ENCODE measurements at places on chromosomes 1 and 21.

- DNase-seq, result no peak
Observed at GRCh38 chr21:29056005-29056404, 17.4 kb downstream of the CCT8 start.

DNA sequence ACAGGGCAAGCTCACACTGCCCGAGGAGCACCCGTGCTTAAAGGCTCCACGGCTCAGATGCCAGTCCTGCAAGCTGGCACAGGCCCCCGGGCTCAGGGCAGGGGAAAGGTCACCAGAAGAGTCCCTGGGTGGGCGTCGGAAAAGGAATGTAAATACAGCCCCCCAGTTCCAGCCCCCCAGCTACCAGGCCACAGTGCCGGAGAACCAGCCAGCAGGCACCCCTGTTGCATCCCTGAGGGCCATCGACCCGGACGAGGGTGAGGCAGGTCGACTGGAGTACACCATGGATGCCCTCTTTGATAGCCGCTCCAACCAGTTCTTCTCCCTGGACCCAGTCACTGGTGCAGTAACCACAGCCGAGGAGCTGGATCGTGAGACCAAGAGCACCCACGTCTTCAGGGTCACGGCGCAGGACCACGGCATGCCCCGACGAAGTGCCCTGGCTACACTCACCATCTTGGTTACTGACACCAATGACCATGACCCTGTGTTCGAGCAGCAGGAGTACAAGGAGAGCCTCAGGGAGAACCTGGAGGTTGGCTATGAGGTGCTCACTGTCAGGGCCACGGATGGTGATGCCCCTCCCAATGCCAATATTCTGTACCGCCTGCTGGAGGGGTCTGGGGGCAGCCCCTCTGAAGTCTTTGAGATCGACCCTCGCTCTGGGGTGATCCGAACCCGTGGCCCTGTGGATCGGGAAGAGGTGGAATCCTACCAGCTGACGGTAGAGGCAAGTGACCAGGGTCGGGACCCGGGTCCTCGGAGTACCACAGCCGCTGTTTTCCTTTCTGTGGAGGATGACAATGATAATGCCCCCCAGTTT is 1.3 kb downstream of the CELSR2 start:
- no peak for DNase-seq

DNA sequence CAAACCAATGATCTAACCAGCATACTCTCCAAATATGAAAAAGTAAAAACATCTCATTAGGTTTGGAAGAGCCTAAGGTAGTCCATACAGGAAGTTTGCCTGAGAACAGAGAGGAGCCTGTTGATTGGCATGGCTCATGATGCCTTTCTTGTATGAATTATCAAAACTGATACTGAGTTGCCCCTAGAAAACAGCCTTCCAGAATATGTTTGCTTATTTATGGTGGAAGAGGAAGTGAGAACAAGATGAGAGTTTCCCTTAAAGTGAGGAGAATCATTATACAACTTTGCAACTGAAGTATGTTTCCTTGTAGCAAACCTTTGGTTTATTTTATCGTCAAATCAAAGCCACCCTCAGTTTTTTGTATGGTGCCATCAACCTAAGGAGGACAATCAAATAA is 23.8 kb upstream of the KIAA1614 start:
- DNase-seq, result no peak

- DNase-seq, result no peak
Observed at GRCh38 chr1:54609301-54609921, 13.9 kb downstream of the FAM151A start.

- no peak for DNase-seq
Observed at GRCh38 chr1:145846201-145846612, 777 bp downstream of the NUDT17 start.

- DNase-seq, result no peak
Observed at GRCh38 chr21:34983680-34984086, 65.4 kb downstream of the RUNX1 start.

- no peak for DNase-seq
Observed at GRCh38 chr1:158840236-158840635, 9.1 kb downstream of the MNDA start.

DNA sequence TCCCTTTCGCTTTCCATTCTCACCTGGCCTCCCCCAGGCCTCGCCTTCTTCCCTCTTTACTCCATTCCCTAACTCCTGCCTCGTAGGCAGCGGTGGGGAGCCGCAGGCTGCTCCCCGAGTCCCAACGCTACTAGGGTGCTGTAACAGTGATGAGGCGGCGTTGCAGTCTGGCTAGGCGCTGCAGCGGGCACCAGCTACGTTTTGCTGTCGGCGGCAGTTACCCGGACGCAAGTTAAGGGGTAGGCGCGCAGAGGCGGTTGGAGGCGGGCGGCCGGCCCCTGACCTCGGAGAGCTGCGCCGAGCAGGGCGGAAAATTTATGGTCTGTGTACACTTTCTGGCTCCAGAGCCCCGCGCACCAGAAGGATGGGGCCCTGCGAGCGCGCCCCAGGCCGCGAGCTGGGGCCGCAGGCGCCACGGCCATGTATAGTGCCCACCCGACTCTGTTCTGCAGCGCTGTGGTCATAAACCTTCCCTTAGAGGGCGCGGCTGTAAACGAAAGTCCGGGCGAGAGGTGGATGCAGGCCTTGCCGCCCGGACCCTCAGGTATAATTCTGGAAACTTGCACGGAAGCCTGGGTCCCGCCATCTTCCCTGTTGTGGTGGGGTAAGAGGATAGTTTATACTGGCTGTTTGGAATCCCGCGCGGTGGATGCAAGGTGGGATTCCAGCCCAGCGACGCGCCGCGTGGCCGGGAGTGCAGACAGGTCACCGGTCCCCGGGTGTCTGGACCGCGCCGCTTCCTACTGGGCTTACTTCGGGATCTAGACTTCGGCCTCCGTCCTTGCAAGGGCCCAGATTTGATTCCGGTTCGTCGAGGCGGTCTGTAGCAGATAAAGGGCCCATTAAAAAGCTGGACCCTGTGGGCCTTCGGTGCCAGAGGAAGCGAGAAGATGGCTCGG is 15.0 kb downstream of the HLX start:
- DNase-seq, result no peak

GRCh38 chr1:12460911-12461621 is 156.9 kb downstream of the DHRS3 start:
- DNase-seq, result no peak

- no peak for DNase-seq
Observed at GRCh38 chr1:153790966-153791647, 15.9 kb downstream of the SLC27A3 start.

DNA sequence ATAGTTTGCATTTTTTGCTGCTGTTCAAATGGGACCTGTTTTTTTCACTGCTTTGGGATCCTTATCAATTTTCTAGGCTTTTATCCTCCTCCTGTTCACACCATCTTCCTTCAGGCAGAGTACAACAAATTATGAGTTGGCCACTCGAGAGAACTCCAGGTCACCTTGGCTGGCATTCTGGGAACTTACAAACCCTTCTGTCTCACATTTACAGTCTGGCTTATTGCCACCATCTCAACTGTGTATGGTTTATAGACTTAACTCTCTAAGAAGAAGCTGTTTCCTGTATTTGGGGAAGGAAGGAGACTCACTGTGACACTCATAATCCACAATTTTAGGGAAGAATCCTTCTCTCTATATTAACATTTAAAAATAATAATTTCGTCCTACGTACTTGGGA is 5.4 kb upstream of the ZNF691 start:
- no peak for DNase-seq

- DNase-seq, result no peak
Observed at GRCh38 chr1:59967780-59968179, 41.2 kb upstream of the CYP2J2 start.

DNA sequence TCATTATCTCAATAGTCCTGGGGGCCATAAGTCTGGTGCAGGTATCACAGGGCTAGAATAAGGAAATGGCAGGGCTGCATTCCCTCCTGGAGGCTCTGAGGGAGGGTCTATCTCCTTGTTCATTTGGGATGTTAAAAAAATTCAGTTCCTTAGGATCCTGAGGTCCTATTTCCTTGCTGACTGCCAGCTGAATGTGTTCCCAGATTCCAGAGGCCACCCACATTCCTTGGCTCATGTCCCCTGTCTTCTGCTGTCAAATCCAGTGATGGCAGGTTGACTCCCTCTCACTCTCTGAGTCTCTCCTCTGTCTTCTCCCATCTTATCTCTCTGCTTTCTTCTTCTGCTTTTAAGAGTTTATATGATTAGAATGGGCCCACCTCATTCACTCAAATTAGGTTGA is 400.6 kb downstream of the PTPRU start:
- no peak for DNase-seq

GRCh38 chr21:14913638-14914037 is 151.2 kb downstream of the NRIP1 start:
- DNase-seq, result no peak

DNA sequence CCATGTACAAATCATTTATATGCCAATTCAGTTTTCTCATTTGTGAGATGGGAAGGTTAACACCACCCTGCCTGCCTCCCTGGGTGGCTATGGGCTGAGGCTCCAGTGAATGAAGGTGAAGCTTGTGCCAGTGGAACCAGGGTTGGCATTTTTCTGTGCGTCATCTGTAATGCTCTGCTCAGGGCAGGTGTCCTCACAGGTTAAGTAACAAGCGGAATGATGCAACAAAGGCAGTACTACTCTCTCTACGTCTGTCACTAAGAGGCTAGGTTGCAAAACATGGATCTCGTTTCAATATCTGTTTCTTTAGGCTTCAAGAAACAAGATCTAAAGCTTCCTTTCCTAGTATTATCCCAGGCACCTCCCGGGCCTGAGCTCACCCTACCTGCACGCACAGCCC is 67.0 kb upstream of the ZNF648 start:
- DNase-seq, result no peak

GRCh38 chr1:94501935-94502334 is 39.6 kb downstream of the F3 start:
- no peak for DNase-seq

GRCh38 chr21:43900690-43901089 is 35.7 kb downstream of the AGPAT3 start:
- DNase-seq, result no peak

DNA sequence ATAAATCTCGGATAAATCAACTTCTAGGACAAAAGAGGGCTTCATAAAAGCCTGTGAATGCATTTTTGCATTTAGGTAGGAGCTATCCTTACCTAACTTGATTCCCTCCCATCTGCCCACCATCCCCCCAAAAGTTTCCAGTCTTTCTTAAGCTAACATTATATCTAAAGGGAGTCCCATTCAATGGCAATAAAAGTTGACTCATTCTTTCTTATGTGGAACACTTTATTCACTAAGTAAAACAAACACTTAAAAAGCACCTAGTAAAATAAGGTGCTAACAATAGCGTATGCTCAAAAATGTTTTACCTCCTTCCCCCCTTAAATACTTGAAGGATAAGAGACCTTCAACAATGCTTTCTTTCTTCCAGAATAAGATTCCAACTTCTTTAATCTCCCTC is 83.8 kb downstream of the GON4L start:
- DNase-seq, result no peak

DNA sequence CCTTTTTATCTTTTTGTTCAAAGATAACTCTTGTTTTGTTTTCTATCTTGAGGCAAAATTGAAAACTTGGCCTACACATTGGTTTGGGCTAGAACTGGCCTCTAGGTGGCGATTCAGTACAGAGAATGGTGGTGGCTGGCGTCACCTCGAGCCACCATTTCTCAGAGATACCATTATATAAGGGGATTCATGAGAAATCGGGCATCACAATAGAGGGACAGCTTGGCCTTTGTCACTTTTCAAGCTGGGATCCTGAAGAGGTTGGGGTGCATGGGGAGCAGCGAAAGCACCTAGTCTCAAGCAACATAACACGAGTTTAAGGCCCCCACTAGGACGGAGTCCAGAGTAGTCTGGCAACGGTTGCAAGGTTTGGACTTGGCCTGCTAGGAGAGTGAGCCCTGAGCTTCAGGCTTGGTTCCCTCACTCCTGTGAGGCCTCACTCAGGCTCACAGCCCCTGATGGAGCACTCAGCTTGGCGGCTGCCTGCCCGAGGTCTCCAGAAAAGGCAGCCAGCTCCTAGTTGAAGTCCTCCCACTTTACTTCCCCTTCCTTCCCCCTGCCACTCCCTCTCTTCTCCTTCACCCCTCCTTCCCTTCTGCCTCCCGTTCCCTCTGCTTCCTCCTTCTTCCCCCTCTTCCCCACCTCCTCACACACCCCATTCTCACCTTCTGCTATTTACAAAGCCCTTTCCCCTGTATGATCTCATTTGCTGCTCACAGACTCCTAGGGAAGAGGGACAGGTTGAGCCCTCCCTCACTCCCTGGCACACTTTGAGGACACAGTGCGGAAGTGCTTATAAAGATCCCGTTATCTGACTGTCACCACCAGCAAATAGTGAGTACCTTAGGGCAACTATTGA is 67.8 kb downstream of the LRIG2 start:
- DNase-seq, result peak; percentile 21

DNA sequence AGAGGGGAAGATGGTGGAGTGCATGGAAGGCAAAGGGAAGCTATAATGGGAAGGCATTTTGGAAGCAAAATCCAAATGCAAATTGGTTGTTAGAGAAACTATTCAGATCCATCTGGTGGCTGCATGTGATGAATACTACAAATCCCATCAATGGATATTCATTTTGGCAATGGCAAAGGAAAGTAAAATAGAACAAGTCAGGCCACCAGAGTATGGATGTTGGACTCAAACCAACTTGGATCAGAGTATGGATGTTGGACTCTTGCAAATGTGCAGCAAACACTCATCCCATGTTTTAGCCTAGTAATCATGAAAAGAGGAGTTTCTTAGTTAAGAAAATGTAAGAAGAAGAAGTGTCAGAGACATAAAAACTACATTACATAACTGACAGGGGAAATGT is 289.6 kb upstream of the DAB1 start:
- no peak for DNase-seq

- peak; percentile 53 for DNase-seq
Observed at GRCh38 chr1:231628207-231628876, 1.8 kb downstream of the DISC1 start.

- no peak for DNase-seq
Observed at GRCh38 chr1:232986527-232986922, 36.1 kb downstream of the NTPCR start.

- DNase-seq, result no peak
Observed at GRCh38 chr1:56132520-56132919, 446.8 kb downstream of the PLPP3 start.

DNA sequence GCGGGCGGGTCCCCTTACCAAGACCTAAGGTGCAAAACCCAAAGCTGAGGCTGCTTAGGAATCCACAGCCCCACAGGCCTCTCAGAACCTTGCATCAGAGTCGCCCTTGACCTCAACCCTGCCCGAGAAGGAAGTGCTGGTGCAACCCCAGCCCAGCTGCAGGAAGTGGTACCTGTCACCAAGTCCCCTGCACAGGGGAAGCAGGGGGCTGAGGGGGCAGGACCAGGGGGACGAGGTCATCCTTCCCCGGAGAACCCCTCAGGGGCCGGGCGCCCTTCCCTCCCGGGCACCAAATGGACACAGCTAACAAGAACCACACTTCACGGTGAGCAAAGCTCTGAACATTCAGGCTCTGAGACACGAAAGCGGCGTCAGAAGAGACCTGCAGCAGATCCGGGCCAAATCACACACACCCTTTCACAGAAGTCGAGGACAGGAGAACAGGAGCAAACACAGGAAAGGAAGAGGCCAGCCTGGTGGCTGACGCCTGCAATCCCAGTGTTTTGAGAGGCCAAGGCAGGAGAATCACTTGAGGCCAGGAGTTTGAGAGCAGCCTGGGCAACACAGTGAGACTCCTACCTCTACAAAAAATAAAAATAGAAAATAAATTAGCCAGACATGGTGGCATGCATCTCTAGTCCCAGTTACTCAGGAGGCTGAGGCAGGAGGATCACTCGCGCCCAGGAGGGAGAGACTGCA is 6.4 kb downstream of the ITGB2 start:
- DNase-seq, result peak; percentile 47

GRCh38 chr1:36358514-36359084 is 27.1 kb downstream of the STK40 start:
- no peak for DNase-seq

- no peak for DNase-seq
Observed at GRCh38 chr1:184191181-184191621, 139.7 kb downstream of the TSEN15 start.

GRCh38 chr1:26833432-26834405 is 7.2 kb downstream of the ZDHHC18 start:
- peak; percentile 88 for DNase-seq

Measured in stimulated activated CD4-positive, alpha-beta T cell treated with anti-CD3 and anti-CD28 coated beads, Interleukin-4, amount 100 ng/mL, for 4 hours (primary cell).